ENCODE measurements at places on chromosomes 1 and 21. TPM values are rescaled to one million over a fixed set of nuclear protein-coding genes. Genes with fewer than 3 reads are reported as not detected.

Gene CD1B
- not detected for total RNA-seq

GRCh38 chr1:151855933-151856332 is 2.4 kb upstream of the THEM5 start:
- no peak for DNase-seq

Gene LCE2C
- total RNA-seq = not detected

DNA sequence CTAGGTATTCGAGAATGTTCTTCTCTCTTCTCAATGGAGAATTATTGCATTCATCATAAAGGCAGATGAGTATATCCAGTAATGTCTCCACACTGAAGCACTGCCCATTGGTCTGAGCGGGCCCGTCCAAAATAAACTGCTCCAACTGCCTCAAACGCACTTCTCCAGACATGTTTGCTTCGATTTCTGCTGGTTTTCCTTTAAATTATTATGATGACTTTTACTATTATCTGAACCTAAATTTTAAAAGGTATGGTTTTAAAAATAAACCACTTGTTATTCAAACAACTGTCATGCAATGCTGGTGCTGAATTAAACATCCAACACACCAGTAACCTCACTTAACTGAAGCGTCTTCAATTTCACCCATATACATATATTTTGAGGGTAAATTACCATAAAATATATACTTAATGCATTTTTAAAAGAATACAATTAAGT is 1.3 kb downstream of the CDC42BPA start:
- no peak for DNase-seq

DNA sequence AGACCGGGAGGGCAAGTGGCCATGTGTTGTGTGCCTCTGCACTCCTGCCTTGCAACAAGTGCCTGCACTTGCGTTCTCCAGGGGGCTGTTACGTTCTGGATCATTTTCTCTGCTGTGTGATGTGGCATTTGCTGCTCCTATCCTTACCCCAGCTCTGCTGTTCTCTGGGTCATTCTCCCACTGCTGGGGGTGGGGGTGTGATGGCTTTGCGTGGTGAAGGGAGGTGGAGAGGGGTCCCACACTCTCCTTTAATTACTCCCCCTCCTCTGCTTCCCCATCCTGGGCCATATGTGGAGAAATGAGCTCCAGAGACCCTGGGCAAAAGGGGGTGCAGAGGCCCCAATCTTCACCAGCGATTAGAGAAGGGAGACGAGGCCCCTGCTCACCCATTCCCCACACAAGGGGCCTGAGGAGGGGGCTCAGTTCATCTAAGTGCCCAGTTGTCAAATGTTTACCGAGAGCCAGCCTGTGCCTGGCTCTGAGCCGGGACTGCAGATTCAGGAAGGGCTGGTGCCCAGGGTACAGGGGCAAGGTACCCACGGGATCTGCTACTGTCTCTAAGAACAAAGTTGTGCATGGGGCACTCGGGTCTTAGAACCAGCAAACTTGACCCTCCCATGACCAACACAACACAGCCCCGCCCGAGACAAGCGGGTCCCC is 355.4 kb downstream of the PTPRU start:
- no peak for DNase-seq

DNA sequence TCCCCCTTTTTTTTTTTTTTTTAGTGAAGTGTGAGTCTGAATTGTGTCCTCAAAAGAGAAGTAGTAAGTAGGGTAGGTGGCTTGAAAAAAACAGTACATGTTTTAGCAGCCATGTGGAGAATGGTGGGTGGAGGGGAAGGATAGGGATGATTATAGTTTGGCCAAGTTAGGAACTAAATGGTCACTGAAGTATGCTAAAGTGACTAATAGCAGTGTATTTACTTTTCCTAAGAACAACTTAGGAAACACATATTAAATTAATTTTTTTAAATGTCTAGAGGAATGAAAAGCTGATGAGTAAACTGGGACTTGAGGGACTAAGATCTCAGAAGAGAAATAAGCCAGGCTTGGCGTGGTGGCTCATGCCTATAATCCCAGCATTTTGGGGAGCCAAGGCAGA is 55.5 kb downstream of the PLA2G4A start:
- no peak for DNase-seq

Gene FAM163A
- total RNA-seq = not detected

Gene DYNLT4
- 0.80 TPM for total RNA-seq

Gene TRMT1L
- 31.6 TPM for total RNA-seq

Gene PRKAA2
- not detected for total RNA-seq
